ENCODE measurements at places on chromosomes 4 and X.

- DNase-seq: no peak
Measured at GRCh38 chr4:165418073-165418472, 39.3 kb downstream of the CPE start.

DNA sequence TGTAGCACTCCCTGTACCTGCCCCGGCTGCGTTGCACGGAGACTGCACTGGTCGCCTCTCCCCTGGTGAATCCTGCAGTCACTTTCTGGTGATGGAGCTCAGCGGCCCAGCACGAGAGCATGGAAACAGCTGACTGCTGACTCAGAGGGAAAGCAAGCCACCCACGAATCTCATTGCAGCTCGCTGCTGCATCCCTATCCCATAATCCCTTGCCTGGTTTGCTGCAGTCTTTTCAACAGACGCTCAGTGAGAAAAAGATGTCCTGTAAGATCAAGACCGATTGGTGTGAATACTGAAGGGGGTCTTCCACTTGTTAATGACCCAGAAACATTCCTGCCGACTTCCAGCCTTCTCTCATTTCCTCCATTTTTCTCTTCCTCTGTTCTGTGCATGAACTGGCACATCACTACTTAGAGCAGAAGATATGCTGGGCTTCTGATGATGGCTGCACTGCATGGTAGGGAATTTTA is 52.9 kb downstream of the TRIM2 start:
- no peak for DNase-seq

- DNase-seq: no peak
Measured at GRCh38 chr4:136328131-136328530, 1204.2 kb downstream of the PCDH18 start.

GRCh38 chr4:71870456-71870855 is 86.6 kb upstream of the GC start:
- DNase-seq: no peak

GRCh38 chr4:8940792-8941491 is 69.3 kb upstream of the HMX1 start:
- DNase-seq: no peak

- no peak for DNase-seq
Measured at GRCh38 chr4:86935853-86936733, 1.3 kb downstream of the AFF1 start.

DNA sequence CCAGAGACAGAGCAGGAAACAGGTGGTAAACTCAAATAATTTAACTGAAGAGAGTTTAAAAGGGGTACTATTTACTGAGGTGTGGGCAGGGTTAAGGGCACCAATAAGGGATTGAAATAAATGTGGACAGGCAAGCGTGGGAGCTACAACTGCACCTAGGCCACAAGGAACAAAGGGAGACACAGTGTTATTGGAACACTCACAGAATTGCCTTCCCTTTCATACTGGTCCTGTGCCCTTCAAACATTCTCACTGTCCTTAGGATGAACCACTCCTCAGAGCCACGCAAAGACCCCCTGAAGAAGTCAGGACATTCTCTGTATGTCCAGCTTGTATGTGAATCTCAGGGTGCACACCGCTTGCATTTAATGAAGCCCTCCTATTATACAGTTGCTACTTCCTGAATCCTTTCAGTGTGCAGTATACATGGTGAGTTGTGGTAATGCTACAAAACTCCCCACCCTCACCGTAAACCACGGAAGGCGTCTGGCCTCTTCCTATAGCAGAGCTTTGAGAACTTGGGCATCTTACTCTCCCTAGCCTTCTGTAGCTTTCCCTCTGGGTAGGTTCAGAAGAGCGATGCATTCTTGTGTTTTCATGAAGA is 9.6 kb upstream of the MRPL1 start:
- DNase-seq: no peak

DNA sequence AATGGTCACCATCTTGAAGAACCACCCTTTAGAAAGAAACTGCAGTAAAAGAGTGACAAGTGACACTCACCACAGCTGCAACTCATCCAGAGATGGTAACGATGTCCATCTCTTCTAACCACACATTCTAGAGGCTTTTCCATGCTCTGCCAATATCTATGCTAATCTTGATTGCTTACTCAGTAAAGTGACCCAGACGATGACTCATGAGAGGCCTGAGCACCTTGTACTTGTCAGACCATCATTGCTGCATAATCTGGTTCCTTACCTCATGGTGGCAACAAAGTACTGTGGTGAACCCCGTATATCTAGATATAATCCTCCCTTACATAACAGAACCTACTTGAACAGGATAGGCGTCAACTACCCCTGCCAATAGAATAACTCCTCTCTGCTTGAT is 75.6 kb downstream of the CCNG2 start:
- DNase-seq: no peak

GRCh38 chr4:17188547-17189400 is 290.3 kb upstream of the LDB2 start:
- no peak for DNase-seq

- DNase-seq: no peak
Measured at GRCh38 chrX:40474205-40474626, 106.6 kb upstream of the ATP6AP2 start.

GRCh38 chr4:126661194-126661593 is 971.6 kb upstream of the INTU start:
- no peak for DNase-seq

- DNase-seq: no peak
Measured at GRCh38 chrX:75603833-75604232, 81.0 kb upstream of the ZDHHC15 start.

DNA sequence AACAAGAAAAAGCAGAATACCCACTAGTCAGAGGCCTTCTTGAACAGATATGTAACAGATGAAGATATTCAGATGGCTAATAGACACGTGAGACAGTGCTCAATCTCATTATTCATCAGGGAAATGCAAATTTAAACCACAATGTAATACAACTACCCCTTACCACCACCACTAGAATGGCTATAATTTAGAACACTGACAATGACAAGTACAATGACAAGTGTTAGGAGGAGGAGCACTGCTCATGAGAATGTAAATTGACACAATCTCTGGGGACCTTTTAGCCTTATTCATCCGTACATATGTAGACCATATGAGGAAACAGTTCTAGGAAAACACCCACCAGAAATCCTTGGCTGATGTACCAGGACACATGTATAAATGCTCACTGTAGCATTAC is 13.1 kb downstream of the ZNF81 start:
- no peak for DNase-seq

- no peak for DNase-seq
Measured at GRCh38 chr4:121950680-121951520, 960 bp downstream of the TRPC3 start.

DNA sequence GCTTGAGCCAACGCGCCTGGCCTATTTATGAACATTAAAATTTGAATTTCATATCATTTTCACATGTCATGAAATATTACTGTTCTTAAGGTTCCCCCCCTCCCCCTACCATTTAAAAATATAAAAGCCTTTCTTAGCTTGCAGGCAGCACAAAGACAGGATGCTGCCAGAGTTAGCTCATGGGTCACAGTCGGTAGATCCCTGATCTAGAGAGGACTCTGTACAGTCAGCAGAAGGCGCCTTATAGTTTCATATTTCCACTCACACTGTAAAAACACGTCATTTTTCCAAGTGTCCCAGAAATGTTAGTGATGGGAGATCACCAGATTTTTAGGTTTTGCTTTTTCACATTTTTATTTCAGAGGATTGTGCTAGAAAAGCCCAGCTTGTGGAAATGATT is 12.2 kb downstream of the NOCT start:
- DNase-seq: no peak

- no peak for DNase-seq
Measured at GRCh38 chr4:10094841-10095240, 21.8 kb downstream of the WDR1 start.

GRCh38 chr4:113837397-113837796 is 75.9 kb upstream of the CAMK2D start:
- DNase-seq: no peak

GRCh38 chrX:153992180-153992579 is 19.6 kb downstream of the TMEM187 start:
- no peak for DNase-seq

DNA sequence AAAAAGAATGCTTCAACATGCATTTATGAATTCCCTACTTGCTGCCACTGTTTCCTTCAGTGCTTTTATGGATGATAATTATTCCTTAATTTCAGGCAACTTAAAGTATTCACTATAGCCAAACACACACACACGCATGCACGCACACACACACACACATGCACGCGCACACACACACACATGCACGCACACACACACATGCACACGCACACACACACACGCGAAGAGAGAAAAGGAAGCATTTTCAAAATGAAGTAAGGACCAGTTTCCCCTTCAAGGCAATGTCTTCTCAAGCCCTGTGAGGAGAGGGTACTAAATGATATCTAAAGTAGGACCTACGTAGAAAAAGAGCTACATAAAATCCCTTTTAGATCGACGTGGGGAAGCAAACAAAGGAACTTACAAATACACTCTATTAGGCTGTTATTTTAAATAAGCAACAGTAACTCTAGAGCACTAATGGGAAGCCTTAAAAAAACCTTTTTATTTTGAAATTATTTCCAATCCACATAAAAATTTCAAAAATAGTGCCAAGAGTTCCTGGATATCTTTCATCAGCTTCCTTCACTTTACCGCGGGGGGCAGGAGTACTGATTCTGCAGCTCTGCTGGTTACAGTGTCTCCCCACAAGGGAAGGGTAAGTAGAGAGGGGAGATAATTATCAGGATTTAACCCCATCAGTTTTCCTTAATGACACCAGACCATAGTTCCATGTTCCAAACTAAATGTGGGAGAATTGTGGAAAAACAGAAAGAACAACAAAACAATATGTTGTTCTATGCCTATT is 13.7 kb downstream of the IRF2 start:
- no peak for DNase-seq

DNA sequence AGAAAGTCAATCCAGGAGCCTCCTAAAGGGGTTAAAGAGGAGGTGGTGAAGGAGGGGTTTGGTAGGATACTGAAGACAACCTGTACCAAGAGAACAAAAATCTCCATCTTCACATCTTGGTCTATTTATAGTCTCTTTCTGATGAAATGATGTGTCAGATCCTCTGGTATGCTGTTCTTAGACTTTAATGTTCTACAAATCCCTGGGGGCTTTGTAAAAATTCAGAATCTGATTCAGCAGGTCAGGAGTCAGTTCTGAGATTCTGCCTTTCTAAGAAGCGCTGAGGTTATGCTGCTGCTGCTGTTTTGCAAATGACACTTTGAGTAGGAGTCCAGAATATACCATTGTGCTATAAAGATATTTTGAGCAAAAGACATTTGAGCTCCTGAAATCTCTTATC is 172.9 kb upstream of the GLRA2 start:
- DNase-seq: no peak

- no peak for DNase-seq
Measured at GRCh38 chr4:40256329-40256728, 59.5 kb downstream of the RHOH start.

DNA sequence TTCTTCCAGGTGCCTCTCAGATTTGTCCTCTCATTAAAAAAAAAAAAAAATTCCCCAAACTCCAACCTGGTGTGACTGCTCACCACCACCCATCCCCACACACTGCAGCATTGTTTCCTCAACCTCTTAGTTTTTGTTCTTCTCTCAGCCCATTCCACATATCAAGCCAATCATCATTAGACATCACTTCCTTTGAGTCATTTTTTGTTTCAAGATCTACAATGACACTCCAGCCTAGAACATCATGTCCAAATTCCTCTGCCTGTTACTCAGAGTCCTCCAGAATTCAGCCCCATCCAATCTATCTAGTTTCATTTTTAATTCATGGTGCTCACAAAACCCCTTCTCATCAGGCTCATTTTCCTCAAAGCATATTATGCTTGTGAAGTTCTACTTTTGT is 262.5 kb upstream of the TEX13A start:
- no peak for DNase-seq

- DNase-seq: no peak
Measured at GRCh38 chrX:147828719-147829118, 83.0 kb upstream of the FMR1 start.

- DNase-seq: no peak
Measured at GRCh38 chr4:115973768-115974167, 860.3 kb upstream of the NDST4 start.

GRCh38 chr4:144556636-144557035 is 89.3 kb upstream of the HHIP start:
- no peak for DNase-seq

- no peak for DNase-seq
Measured at GRCh38 chr4:32106767-32107166, 1386.6 kb downstream of the PCDH7 start.
